ENCODE measurements at places on chromosomes 1 and 21.

DNA sequence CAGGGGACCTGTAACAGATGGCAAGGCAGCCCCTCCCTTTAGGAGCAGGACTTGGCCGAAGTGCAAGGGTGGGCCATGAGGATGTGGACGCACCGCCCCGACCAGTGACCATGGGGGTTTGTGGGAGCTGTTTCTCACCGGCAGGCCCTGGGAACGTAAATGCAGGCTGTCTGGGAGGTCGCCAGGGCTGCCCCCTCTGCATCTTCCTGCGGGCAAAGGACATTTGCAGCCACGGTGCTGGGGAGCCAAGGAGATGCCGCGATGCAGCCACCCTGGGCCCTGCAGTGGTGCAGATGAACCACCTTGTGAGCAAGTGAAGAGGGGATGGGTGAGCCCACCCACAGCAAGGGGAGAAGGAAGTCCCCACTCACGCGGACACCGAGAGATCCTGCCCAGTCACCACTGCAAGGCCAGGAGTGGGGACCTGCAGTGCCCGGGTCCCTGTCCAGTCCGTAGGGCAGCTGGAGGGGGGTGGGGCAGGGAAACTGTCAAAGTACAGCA lies 121.1 kb downstream of the SIK1 start:
- DNase-seq, result no peak

- no peak for DNase-seq
These were observed 1.8 kb upstream of the LIN9 start for GRCh38 chr1:226310637-226311195.

DNA sequence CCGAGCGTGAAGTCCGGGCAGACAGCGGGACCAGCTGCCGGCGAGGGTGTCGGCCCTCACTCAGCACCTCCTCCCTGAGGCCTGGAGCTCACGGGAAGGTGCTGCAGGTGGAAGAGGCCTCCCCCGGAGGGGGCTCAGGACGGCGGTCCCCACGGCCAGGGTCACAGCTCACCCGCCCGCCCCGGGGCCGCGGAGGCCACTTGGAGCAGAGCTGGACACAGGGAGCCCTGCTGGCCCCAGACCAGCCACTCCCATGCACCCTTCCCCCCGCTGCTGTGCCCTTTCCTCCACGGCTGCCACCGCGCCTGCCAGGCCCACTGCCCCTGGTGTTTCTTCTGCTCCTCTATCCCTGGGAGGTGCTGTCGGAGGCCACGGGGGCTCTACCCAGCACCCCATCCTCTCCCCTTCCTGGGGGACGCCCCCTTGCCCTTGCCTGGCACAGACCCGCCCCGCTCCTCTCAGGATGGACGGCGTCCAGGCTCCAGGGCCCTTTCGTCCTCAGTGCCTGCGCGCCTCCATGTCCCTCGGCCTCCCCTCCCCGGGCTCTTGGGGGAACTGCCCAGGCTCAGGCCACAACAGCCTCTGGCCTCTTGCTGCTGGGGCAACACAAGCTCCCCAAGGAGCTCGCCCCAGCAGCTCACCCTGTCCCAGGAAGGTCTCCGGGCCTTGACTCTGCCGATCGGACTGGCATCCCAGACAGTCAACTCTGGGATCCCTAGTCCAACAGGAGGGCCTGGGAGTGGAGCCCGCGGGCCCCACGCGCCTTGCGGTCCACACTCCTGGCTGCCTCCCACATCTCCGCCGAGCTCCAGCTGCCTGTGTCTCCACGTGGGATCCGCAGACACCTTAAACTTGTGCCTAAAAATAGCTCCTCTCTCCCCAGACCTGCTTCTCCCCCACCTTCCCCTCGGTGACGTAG lies 4.1 kb downstream of the TMEM240 start:
- DNase-seq, result no peak

- no peak for DNase-seq
These were observed 62.8 kb downstream of the OVGP1 start for GRCh38 chr1:111364690-111365089.

GRCh38 chr21:34771512-34772028 lies 102.8 kb downstream of the CLIC6 start:
- DNase-seq, result no peak

DNA sequence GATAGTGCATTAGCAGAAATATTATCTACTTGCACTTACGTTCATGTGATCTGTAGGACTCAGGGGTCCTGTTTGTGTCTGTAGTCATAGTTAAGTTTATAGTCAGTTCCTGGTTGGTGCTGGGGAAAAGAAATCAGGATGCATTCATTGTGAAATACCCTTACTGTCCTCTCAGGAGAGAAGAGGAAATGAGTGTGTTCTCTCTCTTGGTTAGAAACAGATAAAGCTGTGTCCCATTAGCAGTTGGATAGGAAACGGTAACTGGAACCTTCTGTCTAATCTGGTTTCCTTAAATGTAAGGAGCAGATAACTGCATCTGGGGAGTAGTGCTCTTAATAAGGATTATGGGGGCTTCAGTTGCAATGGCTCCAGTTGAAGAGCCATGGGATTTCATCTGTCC lies 8.9 kb downstream of the SDCCAG8 start:
- DNase-seq, result no peak

DNA sequence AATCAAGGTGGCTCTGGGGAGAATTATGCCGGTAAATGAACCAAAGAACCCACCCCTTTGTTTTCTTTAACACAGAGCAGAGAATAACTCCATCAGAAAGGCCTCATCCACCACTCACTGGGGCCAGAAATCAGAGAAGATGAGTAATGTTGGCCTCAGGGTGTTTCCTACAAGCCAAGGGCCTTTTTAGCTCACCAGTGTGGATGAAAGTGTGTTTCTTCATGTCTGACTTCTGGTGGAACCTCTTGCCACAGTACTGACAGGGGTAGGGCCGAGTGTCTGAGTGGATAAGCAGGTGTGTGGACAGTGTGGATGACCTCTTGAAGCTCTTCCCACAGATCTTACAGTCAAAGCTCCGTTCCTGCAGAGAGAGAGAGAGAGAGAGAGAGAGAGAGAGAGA lies 8.3 kb downstream of the GFI1 start:
- no peak for DNase-seq

- no peak for DNase-seq
These were observed 33.2 kb upstream of the RUNX3 start for GRCh38 chr1:24963099-24963872.

DNA sequence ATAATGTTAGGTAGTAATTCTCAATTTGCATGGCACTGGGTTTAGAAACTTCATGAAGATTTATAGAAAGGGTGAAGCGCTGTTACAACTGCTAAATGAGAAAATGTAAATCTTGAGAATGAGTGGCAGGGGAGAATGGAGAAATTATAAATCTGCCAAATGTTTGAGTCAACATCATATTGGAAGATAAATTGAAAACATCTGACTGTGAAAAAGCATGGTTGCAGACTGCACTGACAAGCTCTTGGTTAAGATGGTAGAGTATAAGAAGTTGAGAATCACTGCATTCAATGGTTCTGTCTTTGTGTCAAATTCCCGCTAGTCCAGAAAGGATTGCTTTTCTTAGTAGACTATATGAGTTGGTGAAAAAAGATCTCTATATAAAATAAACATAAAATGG lies 113.3 kb upstream of the DUSP10 start:
- DNase-seq, result no peak

GRCh38 chr1:161225534-161226319 lies at the start of gene TOMM40L:
Gene TOMM40L, plus strand, starts transcription at chr1:161226060. Its CDS starts 430 bp downstream, at chr1:161226490.
- peak; percentile 94 for DNase-seq

DNA sequence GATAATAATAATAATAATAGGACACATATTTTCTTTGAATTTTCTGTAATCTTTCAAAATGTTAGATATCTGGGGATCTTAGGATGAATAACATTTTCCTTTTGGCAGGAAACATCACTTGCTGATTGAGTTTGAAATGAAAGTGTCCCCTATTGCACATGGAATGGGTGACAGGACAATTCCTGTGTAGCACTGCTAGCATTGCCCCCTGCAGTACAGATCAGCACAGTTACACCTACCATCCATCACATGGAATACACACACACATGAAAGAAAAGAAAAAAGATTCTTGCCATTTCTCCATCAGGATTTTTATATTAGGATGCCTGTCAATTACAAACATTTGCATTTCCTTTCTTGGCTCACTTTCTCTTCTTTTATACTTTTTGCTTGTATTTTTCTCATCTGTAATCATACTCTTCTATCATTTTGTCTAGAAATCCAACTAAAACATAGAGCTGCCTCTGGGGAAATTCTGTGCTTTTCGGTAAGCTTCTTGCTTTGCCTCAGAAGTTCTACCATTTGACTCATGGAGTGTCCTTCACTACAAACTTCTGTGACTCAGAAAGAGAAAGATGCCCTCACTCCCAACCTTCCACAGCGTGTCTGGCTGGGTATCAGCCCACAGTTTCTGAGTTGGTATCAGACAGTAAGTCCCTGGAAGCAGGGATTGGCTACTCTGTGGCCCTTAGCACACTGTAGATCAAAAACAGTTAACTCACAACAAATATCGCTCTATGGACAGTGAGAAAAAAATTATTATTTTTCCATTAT lies 641.2 kb downstream of the PTPRC start:
- no peak for DNase-seq

- DNase-seq, result no peak
These were observed 3.5 kb downstream of the TGFB2 start for GRCh38 chr1:218348628-218349071.

GRCh38 chr1:99943223-99943794 lies 26.5 kb upstream of the SLC35A3 start:
- DNase-seq, result no peak

DNA sequence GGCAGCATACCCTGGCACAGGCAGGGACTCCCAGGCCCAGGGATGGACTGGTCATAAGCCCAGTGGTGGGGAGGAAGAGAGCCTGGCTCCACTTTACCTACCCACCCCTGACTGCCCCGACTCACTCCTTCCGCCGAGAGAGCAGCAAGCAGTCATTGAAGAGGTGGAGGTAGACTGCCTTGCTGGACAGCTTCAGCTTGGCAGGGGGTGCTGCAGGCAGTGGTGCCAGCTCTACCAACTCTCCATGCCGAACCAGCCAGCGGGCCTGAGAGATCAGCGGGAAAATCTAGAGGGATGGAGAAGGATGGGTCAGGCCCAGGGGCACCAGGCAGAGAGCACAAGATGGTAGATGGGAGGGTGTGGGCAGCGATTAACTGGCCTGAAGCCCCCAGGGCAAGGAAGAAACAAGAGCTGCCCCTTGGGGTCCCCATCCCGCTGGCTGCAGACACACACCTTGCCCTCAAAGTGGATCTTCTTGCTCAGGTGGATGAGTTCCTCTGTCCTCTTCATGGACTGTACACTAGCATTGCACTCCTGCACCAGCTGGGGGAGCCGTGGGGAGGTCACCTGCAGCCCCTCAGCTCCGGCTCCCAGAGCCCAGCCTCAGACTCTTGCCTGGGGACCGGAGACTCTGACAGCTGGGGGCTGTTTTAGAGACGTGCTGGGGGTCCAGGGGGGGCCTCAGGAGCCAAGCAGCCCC lies 7.7 kb downstream of the ARHGEF19 start:
- DNase-seq, result no peak

GRCh38 chr1:2382621-2383361 lies 8.6 kb downstream of the MORN1 start:
- DNase-seq, result peak; percentile 68

- DNase-seq, result no peak
These were observed 401 bp downstream of the ITLN1 start for GRCh38 chr1:160884579-160884978.

- DNase-seq, result no peak
These were observed 10.3 kb upstream of the PADI6 start for GRCh38 chr1:17361687-17362086.

DNA sequence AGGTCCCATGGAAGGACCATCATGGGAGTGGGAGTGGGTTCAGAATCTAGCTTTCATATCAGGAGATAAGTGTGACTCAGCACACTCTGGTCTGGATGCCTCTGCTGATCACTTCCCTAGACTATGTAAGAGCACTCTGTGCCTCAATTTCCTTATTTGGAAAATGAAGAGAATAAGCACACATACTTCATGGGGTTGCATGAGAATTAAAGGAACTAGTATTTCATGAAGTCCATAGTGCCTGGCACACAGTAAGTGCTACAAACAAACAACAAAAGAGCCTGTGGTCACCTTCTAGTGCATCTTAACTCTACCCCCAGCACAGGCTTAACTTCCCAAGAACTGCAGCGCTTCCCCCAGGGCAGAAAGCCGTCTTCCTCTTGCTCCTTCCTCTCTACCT lies 9.6 kb upstream of the IL20 start:
- DNase-seq, result no peak

DNA sequence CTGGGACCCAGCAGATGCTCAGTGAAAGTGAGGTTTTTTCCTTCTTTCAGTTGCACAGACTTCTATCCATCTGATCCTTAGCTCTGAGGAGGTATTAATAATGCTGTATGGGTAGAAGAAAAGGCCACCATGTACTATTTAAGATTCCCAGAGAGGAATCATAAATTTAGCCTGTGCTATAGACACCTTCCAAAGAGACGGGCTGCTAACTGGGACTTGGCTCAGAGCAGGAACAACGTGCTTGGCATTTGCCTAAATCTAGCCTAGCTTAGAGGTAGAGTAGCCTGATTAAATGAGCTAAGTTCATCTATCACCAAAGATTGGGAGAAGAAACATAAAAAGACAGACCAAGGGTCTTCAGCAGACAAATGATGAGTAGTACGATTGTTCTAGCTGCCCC lies 176.9 kb upstream of the BEND5 start:
- no peak for DNase-seq

- DNase-seq, result no peak
These were observed 143.0 kb upstream of the KLHDC7A start for GRCh38 chr1:18337757-18338156.

- DNase-seq, result no peak
These were observed 30.1 kb downstream of the PALMD start for GRCh38 chr1:99675994-99676393.

DNA sequence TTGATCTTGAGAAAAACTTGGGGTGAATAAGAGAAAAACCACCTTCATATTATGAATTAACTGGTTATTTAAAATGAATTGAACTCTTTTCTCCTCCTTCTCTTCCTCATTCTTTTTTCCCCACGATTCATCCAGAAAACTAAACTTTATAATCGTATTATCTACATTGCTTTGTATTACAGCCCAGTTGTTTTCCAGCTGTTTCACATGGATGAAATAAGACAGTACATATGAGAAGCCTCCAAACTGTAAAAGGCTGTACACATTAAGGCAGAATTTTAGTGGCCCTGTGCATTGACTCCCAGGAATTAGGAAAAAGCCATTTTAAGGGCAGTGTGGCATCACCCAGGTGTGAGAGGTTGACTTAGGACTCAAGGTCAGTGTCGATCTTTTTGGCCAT lies 80.3 kb upstream of the PGBD5 start:
- no peak for DNase-seq

- no peak for DNase-seq
These were observed 24.6 kb downstream of the ANGPTL3 start for GRCh38 chr1:62621907-62622306.

GRCh38 chr1:46456411-46456963 lies 33.1 kb upstream of the DMBX1 start:
- DNase-seq, result no peak

DNA sequence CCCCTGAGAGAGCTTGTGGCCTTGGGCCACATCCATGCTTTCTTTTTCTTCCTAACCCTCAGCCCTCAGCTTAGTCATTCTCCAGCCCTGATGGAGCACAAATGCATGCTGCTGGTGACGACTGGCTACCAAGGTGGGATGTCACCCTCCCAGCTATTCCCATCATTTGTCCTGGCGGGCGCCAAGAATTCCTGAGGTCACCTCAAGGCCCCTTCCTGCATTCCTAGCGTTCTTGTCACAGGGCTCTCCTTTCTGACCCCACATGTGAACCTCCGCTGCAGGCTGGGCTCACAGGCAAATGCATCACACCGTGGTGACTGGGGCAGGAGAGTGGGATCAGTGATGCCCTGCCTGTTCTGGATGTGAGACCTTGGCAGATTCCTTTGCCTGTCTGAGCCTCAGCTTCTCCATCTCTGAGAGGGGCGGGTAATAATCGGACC lies 53.4 kb upstream of the IFFO2 start:
- DNase-seq, result no peak

GRCh38 chr21:14300074-14300473 lies 82.9 kb downstream of the HSPA13 start:
- no peak for DNase-seq

GRCh38 chr1:26177182-26177684 lies at the start of gene CNKSR1:
Gene CNKSR1, plus strand, starts transcription at chr1:26177491. Its CDS starts 57 bp downstream, at chr1:26177548.
- DNase-seq, result peak; percentile 71

All from activated effector memory CD4-positive, alpha-beta T cell treated with anti-CD3 and anti-CD28 coated beads, Interleukin-2, amount 50 U/mL, for 16 hours (primary cell).